ENCODE measurements at places on chromosomes 6 and 20. TPM values are rescaled to one million over a fixed set of nuclear protein-coding genes. Genes with fewer than 3 reads are reported as not detected.

RAET1L gene
- total RNA-seq: 0.24 TPM

- no peak overlapping the region for H3K4me3 ChIP-seq
- no peaks in the 10 kb centered on the region for H3K4me1 ChIP-seq
- H3K27me3 ChIP-seq: peaks cover 6% of the 10 kb centered on the region
- H3K36me3 ChIP-seq: no peaks in the 10 kb centered on the region
- DNase-seq: no peak
- H3K27ac ChIP-seq: no peak overlapping the region
Observed at GRCh38 chr20:51869002-51869401, 66.7 kb upstream of the SALL4 start.

DNA sequence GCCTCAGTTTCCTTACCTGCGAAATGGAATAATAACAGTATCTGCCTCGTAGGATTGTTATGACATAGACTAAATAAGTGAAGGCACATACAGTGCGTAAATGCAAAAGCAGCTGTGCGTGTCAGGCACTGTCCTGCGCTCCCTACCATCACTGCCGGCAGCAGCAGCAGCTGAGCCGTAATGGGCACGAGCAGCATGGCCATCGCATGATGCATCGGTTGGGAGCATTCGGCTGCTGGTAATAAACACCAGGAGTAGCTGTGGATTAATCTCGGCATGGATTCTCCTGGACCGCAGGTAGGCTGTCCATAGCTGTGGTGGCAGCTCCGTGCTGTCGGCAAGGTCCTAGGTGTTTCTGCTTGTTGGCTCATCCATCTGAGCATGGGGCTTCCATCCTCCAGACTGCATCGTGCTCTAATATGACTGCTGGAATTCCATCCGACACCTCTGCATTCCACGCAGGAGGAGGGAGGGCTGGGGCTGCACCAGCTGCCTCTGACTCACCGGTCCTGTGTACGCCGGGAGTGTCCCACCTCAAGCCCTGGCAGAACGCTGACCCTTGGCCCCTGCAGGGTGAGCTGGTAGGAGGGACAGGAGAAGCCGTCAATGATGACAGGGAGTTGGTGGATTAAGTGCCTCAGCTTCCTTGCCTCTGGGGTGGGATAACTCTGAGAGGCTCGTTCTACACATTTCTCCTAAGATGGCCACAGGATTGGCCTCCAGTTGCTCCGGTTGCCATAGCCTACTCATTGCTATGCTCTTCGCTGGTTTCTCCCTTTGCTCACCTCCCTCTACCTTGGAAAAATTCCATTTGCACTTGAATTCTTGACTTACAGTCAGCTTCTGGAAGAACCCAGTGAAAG is 100.9 kb upstream of the PMEPA1 start:
- no peak overlapping the region for H3K4me3 ChIP-seq
- H3K27ac ChIP-seq: no peak overlapping the region
- no peaks in the 10 kb centered on the region for H3K36me3 ChIP-seq
- H3K4me1 ChIP-seq: no peaks in the 10 kb centered on the region
- H3K27me3 ChIP-seq: no peaks in the 10 kb centered on the region

GRCh38 chr6:109303640-109304283 is 78.5 kb downstream of the CD164 start:
- H3K4me1 ChIP-seq: peaks cover 5% of the 10 kb centered on the region
- peak overlapping the region; percentile 16 for H3K27ac ChIP-seq
- no peak overlapping the region for H3K4me3 ChIP-seq
- DNase-seq: peak; percentile 50
- H3K36me3 ChIP-seq: no peaks in the 10 kb centered on the region

DNA sequence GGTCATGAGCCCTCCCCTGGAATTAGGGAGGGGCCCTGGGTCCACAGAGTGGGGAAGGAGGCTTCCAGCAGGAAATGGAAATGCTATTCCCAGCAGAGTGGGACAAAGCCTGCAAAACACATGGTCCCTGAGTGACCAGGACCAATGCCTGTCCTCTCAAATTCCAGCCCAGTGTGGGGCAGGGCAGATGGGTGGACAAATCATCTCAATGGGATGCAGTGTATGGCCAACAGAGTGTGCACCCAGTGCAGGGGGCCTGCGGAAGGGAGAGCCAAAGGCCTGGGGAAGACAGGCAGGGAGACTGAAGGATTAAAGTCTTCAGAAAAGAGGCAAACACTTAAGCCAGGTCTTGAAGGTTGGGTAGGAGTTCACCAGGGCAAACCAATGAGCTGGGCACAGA is 28.7 kb upstream of the PHACTR3 start:
- H3K4me3 ChIP-seq: no peak overlapping the region
- H3K27me3 ChIP-seq: peaks cover 22% of the 10 kb centered on the region
- H3K27ac ChIP-seq: no peak overlapping the region
- no peaks in the 10 kb centered on the region for H3K4me1 ChIP-seq
- no peak for DNase-seq
- no peaks in the 10 kb centered on the region for H3K36me3 ChIP-seq

DNA sequence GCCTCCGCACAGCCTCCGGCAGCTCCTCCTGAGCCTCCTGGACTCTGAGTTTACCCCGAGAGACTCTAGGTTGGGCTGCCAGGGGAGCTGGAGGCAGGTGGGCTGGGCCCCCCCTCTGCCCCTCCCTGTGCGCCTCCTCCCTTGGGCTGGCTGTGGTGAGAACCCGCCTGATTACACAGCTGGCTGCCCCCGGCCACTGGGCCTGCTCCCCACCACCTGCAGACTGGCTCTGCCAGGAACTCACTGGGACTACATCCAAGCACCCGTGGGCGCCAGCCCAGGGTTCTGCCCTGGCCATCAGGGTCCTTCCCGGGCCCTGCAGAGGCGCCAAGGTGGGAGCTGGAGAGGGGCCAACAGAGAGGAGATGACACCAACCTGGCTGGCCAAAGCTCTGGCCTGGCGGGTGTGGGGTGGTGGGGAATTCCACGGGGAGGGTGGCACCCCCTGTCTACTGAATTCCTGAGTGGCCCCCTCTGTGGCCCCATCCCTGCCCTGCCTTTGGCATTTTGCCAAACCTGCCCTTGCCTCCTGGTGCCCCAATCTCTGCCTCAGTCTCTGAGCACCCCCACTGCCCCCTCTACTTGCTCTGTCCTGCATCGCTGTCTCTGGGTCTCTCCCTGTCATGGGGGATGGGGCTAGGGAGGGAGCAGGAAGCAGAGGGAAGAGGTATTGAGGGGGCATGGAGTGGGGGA is 21.9 kb upstream of the CDH22 start:
- H3K4me3 ChIP-seq: no peak overlapping the region
- H3K27ac ChIP-seq: no peak overlapping the region
- H3K4me1 ChIP-seq: no peaks in the 10 kb centered on the region
- no peaks in the 10 kb centered on the region for H3K36me3 ChIP-seq
- peaks cover 7% of the 10 kb centered on the region for H3K27me3 ChIP-seq
- DNase-seq: no peak

DNA sequence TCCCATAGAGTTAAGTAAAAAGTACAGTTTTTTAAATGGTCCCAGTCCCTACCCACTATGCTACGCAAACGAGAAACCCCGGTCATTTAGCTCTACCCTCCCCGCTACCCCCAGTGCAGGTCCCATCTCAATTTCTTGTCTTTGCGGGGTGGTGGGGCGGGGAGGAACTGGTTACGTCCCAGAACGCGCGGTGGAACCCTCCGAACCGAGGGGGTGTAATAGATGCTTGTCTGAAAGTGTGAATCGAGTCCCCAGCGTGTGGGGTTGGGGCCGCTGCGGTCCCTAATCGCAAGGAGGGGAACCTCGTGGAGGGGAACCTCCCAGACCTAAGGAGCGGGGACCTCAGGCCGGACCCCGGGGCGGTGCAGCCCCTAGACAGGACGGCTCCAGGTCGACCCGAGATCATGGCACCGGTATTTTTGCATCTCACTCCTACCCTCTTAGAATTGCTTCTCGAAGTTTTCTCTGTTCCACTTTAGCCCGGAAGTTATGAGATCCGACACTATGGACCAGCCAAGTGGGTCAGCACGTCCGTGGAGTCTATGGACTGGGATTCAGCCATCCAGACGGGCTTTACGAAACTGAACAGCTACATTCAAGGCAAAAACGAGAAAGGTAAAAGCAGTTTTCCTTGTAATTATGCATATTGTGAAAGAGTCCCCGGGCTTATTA is 779 bp downstream of the HEBP2 start:
- peak overlapping the region; percentile 86 for H3K27ac ChIP-seq
- H3K36me3 ChIP-seq: no peaks in the 10 kb centered on the region
- H3K4me1 ChIP-seq: peaks cover 4% of the 10 kb centered on the region

DNA sequence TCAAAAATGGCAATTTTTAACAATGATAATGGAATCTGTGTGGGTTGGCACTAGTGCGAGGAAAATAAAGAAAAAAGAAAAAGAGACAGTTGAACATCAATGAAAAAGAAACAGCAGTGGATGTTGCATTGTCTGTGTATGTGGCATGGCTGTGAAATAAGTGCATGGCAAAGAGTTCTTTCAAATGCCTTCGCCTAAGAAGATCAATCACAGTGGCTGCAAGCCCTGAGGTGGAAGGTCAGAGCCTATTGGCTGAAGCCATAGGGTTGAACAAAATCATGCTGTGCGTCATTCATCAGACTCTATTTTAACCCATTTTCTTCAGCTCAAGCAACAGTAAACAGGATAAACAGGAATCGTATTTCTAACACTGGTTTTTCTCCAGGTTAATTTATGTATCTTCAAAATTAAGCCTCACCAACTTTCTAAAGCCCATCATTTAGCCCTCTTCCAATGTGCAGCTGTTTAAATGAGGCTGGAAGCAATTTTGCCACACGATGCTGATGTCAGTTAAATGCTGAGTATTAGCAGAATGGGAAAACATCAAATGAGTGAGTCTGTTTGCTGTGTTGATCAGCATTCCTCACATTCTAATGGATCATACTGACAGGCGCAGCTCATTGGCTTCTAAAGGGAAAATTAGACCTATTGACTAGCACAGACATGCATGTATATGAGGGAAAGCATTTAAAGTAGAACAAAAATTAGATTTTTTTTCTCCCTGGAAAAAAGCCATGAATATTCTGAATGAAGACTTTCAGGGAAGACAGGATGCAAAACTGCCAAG is 955.9 kb upstream of the EYS start:
- no peaks in the 10 kb centered on the region for H3K4me1 ChIP-seq
- no peaks in the 10 kb centered on the region for H3K36me3 ChIP-seq
- H3K27ac ChIP-seq: no peak overlapping the region
- DNase-seq: no peak

GRCh38 chr20:48189181-48189580 is 403.9 kb upstream of the SULF2 start:
- no peak overlapping the region for H3K27ac ChIP-seq
- H3K4me3 ChIP-seq: no peak overlapping the region
- DNase-seq: no peak
- H3K36me3 ChIP-seq: no peaks in the 10 kb centered on the region

MEP1A gene
- 207 TPM for total RNA-seq

- H3K4me1 ChIP-seq: no peaks in the 10 kb centered on the region
- no peaks in the 10 kb centered on the region for H3K27me3 ChIP-seq
- H3K36me3 ChIP-seq: no peaks in the 10 kb centered on the region
- H3K4me3 ChIP-seq: no peak overlapping the region
Observed at GRCh38 chr20:17140894-17141293, 85.9 kb upstream of the PCSK2 start.

DNA sequence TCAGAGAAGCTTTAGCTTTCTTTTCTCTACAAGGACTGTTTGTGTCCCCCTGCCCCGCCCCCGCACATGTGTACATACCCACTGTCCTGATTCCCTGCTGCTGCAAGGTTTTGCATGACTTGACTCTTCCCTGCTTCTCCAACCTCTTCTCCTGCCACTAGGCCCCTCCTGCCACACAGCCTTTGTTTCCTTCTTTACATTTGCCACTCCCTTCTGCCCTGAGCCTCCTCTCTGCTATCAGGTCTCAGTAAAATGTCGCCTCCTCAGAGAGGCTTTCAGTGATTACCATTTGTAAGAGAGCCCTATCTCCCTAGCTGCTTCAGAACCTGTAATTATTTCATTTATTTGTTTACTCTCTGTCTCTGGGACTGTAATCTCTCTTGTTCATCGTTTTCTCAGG is 56.4 kb upstream of the VSTM2L start:
- no peak overlapping the region for H3K4me3 ChIP-seq
- H3K4me1 ChIP-seq: no peaks in the 10 kb centered on the region
- no peak for DNase-seq
- no peak overlapping the region for H3K27ac ChIP-seq
- H3K27me3 ChIP-seq: no peaks in the 10 kb centered on the region

DNA sequence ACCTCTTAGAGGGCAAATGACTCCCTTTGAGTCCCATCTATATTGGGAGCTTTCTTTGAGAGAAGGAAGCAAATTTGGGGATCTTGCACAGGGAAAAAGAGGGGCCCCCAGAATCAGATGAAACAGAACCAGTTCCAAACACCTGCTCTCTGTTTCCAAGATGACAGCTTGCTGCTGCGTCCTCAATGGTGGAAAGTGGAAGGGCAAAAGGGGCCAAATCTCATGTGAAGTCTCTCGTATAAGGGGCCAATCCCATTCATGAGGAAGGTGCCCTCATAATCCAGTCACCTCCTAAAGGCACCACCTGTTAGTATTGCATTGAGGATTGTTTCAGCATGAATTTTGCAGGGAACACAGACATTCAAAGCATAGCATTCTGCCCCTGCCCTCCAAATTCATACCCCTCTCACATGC is 483 bp upstream of the SERPINB1 start:
- DNase-seq: peak; percentile 22
- H3K4me3 ChIP-seq: peak overlapping the region; percentile 45
- H3K4me1 ChIP-seq: no peaks in the 10 kb centered on the region
- peak overlapping the region; percentile 92 for H3K27ac ChIP-seq
- H3K27me3 ChIP-seq: no peaks in the 10 kb centered on the region

- no peaks in the 10 kb centered on the region for H3K27me3 ChIP-seq
- no peaks in the 10 kb centered on the region for H3K36me3 ChIP-seq
- no peak overlapping the region for H3K27ac ChIP-seq
- H3K4me3 ChIP-seq: no peak overlapping the region
- no peak for DNase-seq
Observed at GRCh38 chr20:48717095-48717672, 110.6 kb downstream of the PREX1 start.

DNA sequence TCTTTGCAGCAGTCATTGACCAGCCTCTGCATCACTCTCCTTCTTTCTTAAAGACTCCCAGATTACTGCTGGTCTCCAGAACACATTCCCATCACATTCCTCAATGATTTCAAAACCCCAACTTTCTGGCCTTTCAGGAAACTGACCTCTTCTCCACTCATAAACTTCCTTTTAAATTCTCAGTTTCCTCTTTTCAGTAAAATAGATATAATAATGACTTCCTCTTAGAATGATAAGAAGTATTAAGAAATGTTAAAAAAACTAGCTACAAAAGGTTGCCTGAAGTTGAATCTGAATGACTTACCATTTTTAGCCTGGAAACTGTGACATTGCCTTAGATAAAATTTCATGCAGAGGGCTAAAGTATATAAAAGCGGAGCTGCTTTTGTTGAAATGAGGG is 239.3 kb downstream of the OGFRL1 start:
- DNase-seq: no peak
- no peak overlapping the region for H3K4me3 ChIP-seq
- H3K36me3 ChIP-seq: no peaks in the 10 kb centered on the region
- no peaks in the 10 kb centered on the region for H3K27me3 ChIP-seq

GRCh38 chr20:63891061-63892002 is 3.6 kb upstream of the DNAJC5 start:
- no peak overlapping the region for H3K4me3 ChIP-seq
- peaks cover under 1% of the 10 kb centered on the region for H3K4me1 ChIP-seq
- no peaks in the 10 kb centered on the region for H3K27me3 ChIP-seq
- DNase-seq: no peak
- H3K36me3 ChIP-seq: peaks cover 12% of the 10 kb centered on the region
- H3K27ac ChIP-seq: no peak overlapping the region
